ENCODE measurements at places on chromosomes 1 and 21.

- DNase-seq = no peak
Measured at GRCh38 chr21:19510653-19511052, 1107.1 kb upstream of the TMPRSS15 start.

- peak; percentile 88 for DNase-seq
Measured at GRCh38 chr1:23177438-23178380, 9.1 kb upstream of the LUZP1 start.

DNA sequence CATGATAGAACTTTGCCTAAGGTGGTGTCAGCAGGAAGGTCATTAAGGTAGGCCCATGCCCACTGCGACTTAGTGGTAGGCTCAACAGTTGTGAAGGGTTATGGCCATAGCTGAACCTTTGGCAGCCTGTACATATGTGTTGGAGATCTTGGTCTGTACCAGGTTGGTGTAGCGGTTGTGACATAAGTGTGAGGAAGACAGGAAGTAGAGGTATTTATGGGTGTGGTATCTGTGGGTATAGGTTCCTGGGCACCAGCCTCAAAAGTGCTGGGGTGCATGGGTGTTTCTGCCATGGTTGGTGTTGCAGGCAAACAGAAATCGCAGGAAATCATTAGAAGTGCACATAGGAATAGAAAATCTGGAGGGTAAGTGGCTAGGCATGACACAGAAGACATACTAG is 18.6 kb upstream of the LRIF1 start:
- no peak for DNase-seq

DNA sequence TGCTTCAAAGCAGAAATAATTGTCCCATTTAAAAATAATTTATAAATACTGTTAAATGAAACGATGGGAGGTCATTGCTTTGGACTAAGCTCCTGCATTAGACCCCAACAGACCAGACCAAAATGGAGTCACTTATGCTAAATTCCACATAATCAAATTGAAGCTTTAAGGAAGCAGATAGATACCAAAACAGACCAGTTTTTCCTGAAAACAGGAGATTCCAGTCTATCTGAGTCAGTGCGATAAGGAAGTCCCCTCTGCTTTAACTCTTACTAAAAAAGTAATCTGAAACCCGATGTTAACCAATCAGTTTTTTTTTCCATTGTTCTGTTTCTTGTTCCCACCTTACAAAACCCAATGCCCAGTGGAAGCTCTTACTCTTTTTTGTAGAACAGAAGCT is 16.2 kb upstream of the DNASE2B start:
- DNase-seq = no peak

- peak; percentile 21 for DNase-seq
Measured at GRCh38 chr1:13820055-13820454, 120.1 kb downstream of the PRDM2 start.

- no peak for DNase-seq
Measured at GRCh38 chr21:41614511-41614910, 106.6 kb upstream of the TMPRSS2 start.

DNA sequence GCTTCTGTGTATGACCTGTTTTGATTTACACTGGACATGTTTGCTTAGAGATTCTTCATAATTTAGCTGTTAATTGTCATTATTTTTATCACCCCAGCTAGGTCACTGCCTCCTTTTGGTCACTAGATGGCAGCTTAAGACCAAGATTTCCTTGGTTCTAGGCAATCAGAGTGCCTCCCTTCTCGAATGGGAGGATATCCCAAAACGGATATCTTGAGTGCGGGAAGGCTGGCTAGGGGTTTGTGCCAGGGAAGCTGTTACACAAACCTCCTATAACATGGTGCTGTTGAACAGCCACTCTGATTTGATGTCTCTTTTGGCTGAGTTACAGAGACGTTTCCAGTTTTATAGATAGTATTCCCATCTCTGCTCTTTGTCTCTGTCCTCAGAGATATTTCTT is 283.5 kb downstream of the S1PR1 start:
- peak; percentile 16 for DNase-seq

- DNase-seq = no peak
Measured at GRCh38 chr1:162689745-162690671, 57.7 kb downstream of the DDR2 start.

- DNase-seq = peak; percentile 50
Measured at GRCh38 chr1:169106921-169107602, 572 bp downstream of the ATP1B1 start.

- DNase-seq = no peak
Measured at GRCh38 chr21:15826147-15826780, 96.5 kb downstream of the USP25 start.

DNA sequence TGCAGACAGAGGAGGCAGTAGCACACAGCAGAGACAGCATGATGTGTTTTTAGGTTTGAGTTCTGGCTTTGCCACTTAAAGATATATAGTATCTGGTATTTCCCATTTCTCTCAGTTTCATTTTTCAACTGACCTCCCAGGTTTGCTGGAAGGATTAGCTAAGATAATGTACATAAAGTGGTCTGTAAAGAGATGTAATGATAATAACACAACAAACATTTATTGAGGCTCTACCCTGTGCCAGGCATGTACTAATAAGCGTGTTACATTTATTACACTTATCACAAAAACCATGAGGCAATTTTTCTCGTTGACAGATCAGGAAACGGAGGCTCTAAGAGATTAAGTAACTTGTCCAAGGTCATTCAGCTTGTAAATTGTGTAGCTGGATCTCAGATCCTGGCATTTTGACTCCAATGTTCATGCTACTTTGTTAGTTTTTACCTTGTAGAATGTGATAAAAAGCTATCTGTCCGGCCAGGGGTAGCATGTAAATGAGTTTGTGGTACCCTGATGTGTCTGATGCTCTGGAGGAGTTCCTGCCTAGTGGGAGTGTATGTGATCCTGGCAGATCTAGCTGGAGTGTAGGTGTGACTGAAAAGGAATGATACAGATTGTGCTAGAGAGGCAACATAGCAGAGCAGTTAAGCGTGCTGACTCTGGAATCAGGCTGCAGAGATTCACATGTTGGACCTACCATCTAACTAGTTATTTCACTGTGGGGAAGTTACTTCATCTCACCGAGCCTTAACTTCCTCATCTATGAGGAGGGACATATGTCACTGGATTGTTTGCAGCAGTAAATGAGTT is 146.6 kb downstream of the VPS13D start:
- DNase-seq = no peak

- no peak for DNase-seq
Measured at GRCh38 chr1:232622981-232623380, 7.0 kb downstream of the SIPA1L2 start.

- no peak for DNase-seq
Measured at GRCh38 chr1:9466780-9467758, 72.2 kb upstream of the SLC25A33 start.

- DNase-seq = peak; percentile 25
Measured at GRCh38 chr1:15522551-15522950, 1.5 kb downstream of the CASP9 start.

DNA sequence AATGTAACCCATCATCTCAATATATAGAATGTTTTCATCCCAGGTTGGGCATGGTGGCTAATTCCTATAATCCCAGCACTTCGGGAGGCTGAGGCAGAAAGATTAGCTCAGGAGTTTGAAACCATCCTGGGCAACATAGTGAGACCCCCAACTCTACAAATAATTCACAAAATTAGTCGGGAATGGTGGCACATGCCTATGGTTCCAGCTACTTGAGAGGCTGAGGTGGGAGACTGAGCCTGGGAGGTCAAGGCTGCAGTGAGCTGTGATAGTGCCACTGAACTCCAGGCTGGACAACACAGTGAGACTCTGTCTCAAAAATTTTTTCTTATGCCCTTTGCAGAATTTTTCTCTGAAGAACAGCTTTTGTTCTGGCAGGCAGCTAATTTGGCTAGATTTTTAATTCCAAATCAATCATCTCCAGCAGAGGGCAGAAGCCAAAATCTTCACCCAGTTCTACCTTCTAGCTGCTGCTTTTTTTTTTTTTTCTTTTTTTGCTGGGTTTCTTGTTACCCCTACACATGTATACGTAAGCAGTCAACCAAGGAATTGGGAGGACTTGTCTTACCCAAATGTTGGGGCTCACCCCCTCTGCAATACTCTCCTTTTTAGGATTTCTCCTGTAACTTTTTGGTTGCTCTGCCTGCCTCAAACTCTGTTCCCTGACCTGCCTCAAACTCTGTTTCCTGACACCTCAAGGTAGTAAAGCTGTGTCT is 2.7 kb upstream of the RAD54L start:
- DNase-seq = peak; percentile 19

DNA sequence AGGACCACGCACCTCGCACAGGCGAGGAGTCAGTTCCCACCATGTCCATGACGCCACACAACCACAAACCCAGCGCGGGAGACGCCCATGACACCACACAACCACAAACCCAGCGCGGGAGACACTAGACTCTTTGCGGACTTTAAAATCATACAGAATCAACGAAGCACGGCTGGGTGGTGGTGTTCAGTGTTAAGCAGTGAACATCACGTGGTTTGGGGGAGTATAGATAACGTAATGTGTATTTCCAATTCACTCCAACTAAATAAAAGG is 19.2 kb downstream of the PTTG1IP start:
- no peak for DNase-seq

- DNase-seq = no peak
Measured at GRCh38 chr1:196372896-196373536, 235.2 kb downstream of the KCNT2 start.

DNA sequence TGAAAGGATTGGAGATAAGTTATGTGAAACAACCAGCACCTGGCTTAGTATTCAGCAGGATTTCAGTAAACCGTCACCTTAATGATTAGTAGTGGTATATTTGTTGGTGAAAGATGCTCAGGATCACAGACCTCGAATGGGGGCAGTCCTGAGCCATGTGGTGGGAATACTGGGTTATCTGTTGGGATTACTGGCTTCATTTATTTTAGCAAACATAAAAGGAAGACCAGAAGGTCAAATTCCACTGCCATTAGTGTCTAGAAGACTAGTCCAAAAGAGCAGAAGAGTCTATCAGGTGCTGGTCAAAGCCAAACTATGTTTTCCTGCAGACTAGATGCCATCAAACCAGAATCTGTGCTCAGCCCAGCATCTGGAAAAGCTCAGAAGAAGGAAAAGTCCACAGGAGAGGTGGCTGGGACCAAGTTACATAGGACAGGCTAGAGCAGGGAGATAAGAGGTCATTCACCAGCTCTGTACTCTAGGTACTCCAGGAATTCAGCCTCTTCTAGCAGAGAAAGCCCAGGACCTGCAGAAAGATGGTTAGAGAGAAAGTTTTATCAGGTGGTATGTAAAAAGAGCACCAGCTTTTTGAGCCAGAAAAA is 343.4 kb downstream of the PLPP3 start:
- no peak for DNase-seq

DNA sequence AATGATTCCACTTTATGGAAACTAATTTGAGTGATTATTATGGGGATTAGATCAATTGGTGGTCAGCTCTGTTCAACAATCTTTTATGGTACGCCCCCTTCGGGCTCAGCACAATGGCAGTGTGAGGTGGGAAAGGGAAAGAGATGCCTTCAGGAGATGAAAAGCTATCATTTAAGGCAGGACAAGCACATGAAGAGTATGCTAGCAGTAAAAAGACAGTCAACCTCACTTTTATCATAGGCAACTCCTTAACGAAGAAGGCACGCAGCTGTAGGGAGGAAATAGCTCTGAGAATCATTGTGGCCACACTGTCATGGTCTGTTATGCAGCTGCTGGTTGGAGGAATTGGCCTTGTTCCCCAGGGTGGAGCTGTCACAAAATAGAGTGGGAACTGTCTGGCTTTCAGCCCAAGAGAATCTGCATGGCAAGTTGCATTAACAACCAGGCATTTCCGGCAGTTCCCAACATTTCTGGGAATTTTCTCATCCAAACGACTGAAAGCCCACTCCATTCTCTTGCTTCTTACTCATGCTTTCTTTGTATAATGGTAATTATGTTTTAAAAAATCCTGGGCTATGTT is 54.4 kb upstream of the BCL10 start:
- peak; percentile 96 for DNase-seq

- DNase-seq = no peak
Measured at GRCh38 chr1:55164906-55165305, 50.3 kb downstream of the USP24 start.

GRCh38 chr1:31714442-31715086 is 10.7 kb upstream of the COL16A1 start:
- DNase-seq = peak; percentile 99

- no peak for DNase-seq
Measured at GRCh38 chr1:71135571-71135970, 54.7 kb upstream of the ZRANB2 start.

- DNase-seq = no peak
Measured at GRCh38 chr1:240701412-240701811, 89.5 kb upstream of the GREM2 start.

DNA sequence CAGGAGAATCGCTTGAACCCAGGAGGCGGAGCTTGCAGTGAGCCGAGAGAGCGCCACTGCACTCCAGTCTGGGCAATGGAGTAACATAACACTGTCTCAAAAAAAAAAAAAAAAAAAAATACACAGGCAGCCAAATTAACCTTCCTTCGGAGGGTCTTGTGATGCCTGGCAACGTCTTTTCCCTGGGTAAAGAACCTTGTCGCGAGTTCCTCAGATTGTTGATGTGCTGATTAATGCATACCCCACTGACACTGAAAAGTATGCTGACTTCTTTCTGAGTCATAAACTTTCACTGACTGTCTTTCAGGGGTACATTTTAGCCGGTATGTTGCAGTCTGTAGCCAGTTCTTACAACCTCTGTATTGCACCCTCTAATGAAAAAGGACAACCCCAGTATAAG is 95.1 kb upstream of the SOD1 start:
- no peak for DNase-seq

- no peak for DNase-seq
Measured at GRCh38 chr21:27721675-27722074, 754.8 kb upstream of the ADAMTS5 start.

DNA sequence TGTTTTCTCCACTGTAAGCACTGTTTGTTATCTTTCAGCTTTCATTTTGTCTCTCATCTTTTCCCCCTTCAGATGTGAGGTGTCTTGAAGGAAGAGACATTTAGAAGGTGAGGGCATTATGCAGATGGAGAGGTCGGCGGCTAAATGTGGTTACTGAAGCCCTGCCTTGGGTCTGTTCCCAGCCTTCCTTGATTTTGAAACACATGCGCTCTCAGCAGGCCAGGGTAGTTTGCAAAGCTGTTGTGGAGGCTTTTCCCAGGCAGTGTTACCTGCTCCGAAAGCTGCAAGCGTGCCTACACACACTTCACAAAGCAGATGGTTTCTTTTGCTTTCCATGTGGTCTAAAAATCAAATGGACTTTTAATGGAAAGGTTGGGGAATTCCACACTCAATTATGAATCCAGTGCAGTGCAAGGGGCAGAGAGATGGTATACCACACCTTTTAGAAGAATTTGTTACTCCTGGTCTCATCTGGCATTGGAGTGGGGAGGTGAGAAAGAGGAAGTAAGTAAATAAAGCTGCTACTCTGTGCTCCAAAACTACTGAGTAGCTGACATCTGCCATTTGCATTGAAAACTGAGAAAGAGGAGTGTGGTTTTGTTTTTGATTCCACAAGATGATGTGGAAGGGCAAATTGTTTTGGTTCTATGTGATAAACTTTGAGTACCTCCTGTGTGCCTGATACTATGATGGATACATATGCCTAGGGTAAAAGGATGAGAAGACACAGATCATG is 91.9 kb downstream of the NFIA start:
- no peak for DNase-seq

All from SJSA1 (cell line).